Stimulated activated CD8-positive, alpha-beta memory T cell treated with anti-CD3 and anti-CD28 coated beads, Interleukin-15, amount 100 ng/mL, for 48 hours (primary cell): ENCODE measurements at places on chromosomes 12 and 14.

GRCh38 chr14:63273717-63274655, 44.7 kb downstream of the GPHB5 start:
- no peak for DNase-seq

DNA sequence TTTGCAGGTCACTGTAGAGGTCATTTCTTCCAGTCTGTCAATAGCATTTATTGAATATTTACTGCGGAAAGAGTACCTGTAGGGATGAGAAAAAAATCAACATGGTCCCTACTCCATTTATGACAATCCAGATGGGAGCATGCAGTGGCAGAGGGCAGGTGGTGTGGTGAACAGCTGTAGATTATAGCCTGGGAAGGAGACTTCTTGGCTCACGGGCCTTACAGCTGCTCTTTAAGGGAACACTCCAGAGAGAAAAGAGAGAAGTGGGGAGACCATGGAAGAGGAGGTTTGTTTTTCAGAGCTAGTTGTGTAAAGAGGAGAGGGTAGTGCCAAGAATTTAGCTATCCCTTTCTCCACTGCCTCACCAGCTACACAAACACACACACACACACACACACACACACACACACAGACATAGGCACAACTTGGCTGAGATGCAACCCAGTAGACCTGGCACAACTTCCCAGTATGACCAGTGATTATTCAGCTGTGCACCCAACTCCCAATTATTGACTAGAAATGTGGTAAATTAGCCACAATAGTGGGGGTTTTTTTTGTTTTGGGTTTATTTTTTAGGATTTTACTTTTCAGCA, 41.0 kb downstream of the GPHB5 start:
- DNase-seq = no peak

DNA sequence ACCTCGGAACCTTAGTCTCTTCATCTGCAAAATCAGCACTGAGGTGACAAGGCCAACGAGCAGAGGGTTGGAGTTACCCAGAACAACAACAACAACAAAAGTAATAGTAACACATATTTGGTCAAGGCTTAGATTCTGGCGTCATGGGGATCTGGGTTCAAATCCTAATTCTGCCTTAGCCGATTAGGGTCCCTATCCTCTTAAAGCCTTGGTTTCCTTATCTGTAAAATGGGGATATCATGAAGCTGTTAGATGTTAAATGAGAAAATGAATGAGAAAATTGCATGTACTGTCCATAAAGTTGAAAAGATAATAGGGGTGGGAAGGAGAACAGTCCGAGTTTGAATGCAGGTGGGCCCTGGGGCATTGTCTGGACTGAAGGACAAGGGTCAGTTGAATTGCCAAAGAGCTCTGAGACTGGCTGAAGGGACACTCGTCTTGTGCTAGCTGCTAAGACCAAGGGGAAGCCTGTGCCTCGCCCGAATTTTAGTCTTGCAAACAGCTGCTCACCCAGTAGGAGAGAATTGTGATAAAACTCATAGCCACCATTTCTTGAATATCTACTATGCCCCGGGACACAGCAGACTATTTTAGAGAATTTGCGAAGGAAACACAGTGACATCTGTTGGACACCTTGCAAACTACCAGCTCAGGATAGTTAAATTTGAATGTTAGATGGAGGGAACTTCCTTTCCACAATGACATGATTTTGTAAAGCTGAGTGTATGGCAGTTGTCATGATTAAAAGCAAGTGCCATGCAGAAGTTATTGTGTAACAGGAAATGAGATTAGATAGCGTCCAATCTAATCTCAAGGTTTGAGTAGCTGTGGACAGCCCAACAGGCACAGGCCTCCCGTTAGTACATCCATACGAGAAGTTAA, 6.8 kb upstream of the HNF1A start:
- DNase-seq = peak; percentile 13

GRCh38 chr14:68507544-68508081, 285.3 kb downstream of the ZFP36L1 start:
- no peak for DNase-seq

GRCh38 chr12:85461127-85461526, 181.1 kb downstream of the ALX1 start:
- no peak for DNase-seq

DNA sequence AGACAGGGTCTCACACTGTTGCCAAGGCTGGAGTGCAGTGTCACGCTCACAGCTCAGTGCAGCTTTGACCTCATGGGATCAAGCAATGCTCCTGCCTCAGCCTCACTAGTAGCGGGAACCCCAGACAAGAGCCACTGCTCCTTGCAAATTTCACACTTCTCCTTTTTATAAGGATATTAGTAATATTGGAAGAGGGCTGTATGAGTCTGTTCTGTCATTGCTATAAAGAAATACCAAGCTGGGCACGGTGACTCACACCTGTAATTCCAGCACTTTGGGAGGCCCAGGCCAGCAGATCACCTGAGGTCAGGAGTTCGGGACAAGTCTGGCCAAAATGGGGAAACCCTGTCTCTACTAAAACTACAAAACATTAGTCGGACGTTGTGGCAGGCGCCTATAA, 12.9 kb upstream of the ORAI1 start:
- no peak for DNase-seq

DNA sequence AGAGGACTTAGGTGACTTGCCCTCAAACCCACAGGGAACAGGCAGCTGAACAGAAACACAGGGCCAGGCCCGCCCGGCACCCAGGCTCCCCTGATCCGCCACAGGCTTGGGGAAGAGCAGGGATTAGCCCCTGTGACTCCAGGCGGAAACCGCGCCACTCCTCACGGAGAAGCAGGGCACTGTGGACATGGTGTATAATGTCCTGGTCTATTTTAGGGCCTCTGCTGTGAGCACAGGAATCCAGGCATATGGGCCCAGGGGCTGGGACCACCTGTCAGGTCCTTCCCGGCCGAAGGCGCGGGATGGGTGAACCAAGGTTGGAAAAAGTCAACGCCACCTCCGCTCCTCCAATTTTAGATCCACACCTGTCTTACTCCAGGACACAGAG, 34.6 kb upstream of the MEG3 start:
- no peak for DNase-seq

GRCh38 chr12:82057770-82058169, 298.6 kb upstream of the PPFIA2 start:
- no peak for DNase-seq

GRCh38 chr14:101026341-101026740, 122.8 kb upstream of the RTL1 start:
- DNase-seq = no peak

GRCh38 chr12:117261247-117261646, 71.0 kb upstream of the FBXO21 start:
- no peak for DNase-seq

- no peak for DNase-seq
Measured at GRCh38 chr12:6957741-6958608, 6.8 kb downstream of the PTPN6 start.

GRCh38 chr12:57576613-57577160, 14.3 kb upstream of the PIP4K2C start:
- no peak for DNase-seq

- no peak for DNase-seq
Measured at GRCh38 chr14:96267336-96267735, 11.3 kb downstream of the BDKRB1 start.

- DNase-seq = no peak
Measured at GRCh38 chr12:39763890-39764169, 144.2 kb upstream of the ABCD2 start.

DNA sequence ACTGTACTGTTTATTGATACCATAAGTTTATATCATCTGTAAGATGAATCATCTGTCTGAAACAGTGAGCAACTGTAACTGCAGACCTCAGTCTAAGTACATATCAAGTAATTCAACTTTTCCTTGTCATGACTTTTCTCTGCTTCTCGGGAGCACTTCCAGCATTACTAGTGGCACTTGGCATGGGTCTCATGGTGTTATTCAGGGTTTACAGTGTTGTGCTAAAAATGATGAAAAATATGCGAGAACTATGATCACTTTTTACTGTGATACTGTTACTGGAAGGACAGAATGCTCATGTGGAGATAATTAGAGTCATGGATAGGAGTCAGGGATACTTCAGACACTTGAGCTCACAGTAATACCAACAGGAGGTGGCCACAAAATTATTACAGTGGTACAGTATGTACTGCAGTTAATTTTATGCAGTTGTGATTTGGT, 8.3 kb downstream of the KTN1 start:
- no peak for DNase-seq

DNA sequence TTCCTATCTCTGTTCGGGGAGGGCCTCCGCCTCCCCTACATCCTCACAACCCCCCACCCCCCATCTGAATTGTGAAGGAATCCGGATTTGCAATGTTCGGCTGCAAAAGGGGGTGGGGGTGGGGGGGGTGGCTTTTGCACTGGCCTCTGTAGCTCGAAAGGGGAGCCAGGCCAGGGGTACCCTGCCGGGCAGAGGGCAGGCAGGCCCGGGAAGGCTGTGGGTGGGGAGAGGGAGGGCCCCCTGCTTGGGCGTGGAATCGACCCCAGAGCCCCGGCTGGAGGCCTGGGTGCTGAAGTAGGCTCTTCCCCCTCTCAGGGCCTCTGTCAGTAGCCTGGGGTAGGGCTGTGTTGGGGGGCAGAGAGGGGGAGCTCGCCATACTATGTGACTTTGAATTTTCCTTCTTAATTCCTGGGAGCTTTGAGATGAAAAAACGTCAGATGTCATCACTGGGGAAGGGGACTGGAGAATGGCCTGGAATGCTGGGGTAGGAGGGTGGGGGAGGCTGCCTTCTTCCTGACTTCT, 1.1 kb downstream of the LRP1 start:
- no peak for DNase-seq

- no peak for DNase-seq
Measured at GRCh38 chr12:126663304-126664094, 1598.3 kb downstream of the AACS start.

DNA sequence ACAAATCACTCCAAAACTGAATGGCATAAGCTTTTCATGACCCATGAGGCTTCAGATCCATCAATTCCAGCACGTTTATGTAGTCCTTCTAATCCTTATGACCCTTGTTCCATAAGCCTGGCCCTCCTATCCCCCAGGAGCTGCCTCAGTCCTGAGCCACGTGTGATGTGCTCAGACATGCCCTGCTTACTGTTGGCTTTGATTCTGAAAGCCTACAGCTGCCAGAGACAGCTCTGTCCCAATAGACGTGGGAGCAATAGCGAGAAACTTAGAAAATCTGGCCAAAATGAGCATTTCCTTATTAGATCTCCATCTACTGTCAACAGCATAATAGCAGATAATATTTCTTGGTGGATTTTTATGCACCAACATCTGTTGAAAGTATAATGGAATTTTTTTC, 33.2 kb downstream of the DUSP6 start:
- no peak for DNase-seq

GRCh38 chr12:50764286-50765094, 589 bp downstream of the ATF1 start:
- DNase-seq = peak; percentile 70
